ENCODE measurements at places on chromosomes 6 and 20.

GRCh38 chr6:158086504-158087223, 81.4 kb downstream of the SERAC1 start:
- no peak for DNase-seq

DNA sequence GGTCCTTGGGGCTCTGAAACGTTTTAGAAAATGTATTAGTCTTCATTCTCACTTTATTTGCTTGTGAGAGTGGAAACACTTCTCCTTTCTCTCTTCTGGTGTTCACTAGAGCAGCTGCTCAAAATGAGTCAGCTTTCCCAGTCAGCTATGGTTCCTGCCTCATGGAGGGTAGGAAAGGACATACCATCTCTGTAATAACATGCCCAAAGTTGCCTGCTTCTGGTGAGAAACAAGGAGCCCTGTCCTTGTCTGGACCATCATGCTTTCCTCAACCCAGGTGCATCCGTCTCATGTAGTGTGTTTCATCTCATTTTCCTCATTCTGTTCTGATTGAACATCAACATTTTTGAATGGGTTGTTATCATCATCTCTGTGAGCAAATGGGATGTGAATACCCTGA, 17.1 kb upstream of the TINAG start:
- no peak for DNase-seq

- DNase-seq, result no peak
Measured at GRCh38 chr6:119902681-119903080, 553.1 kb upstream of the MAN1A1 start.

DNA sequence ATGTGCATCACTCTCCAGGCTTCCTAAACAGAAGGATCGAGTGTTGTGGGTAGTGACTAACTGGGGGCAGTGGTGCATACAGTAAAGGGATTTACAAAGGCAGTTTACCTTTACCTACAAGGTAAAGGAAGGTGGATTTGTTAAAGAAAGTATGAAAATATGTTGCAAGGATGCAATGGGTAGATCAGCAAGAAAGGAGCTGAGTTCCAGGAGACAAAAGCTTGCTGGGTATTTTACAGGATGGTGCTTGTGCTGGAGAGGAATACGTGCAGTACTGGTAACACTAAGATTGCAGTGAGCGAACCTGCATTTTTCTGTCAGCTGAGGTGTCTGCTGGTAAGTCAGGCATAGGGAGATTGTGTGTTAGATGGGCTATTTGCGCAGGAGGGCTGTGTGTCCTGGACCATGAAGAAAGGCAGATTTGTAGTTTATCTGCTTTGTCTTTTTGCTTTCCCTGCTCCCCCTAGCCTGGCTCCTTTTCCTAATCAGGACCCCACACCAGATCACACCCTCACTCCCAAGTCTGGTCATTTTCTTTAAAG, 304.6 kb downstream of the THBS2 start:
- no peak for DNase-seq

DNA sequence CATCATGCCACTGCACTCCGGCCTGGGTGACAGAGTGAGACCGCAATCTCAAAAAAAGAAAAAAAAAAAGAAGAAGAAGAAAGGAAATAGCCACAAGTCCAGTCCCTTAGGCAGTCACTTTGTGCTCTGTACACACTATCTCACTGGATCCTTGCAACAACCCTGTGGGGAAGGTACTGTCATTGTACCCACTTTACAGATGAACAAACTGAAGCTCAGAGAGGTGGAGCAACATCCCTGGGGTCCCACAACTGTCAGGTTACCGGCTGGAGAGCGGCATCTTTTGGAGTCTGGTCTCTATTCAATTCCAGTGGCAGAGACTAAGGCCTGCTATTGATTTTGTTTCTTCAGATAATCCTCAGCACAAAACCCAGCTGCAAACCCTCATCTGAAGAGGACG, 12.2 kb downstream of the BPIFA2 start:
- no peak for DNase-seq

GRCh38 chr20:48999890-49000870, 45.9 kb upstream of the CSE1L start:
- DNase-seq, result no peak

GRCh38 chr6:53041356-53041755, 23.8 kb upstream of the FBXO9 start:
- no peak for DNase-seq

GRCh38 chr6:42392833-42393232, 58.9 kb downstream of the TRERF1 start:
- no peak for DNase-seq

DNA sequence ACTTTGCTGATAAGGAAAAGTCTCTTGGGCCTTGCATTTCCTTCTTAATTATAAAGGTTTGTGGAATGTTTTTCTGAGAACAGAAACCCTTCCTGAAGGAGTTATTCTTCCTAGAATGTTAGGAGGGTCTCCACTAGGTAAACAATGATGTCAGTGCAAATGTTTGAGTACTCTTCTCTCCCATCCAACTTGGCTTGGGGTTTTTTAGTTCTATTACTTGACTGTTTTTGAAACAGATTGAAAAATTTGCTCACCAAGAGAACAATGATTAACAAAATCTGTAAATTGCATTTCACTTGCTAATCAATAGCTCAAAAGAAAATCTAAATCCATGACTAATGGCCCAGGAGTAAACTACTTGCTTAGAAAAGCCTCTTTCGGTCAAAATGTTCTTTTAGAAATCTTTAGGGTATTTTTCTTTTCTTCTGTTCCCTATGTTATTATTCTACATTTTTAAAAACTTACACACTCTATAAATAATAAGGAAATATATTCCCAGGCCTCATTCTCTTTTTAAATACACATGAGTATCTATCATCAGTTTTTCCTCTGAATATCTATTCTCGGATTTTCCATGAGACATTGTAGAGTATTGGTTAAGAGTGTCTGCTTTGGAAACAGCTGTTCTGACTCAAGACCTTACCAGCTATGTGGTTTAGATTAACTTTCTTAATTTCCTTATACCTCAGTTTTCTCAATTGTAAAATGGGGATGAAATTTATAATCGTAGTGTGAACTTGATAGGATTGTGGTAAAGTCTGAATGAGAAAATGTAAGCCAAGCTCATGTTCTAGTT, 234.2 kb upstream of the CITED2 start:
- DNase-seq, result no peak

DNA sequence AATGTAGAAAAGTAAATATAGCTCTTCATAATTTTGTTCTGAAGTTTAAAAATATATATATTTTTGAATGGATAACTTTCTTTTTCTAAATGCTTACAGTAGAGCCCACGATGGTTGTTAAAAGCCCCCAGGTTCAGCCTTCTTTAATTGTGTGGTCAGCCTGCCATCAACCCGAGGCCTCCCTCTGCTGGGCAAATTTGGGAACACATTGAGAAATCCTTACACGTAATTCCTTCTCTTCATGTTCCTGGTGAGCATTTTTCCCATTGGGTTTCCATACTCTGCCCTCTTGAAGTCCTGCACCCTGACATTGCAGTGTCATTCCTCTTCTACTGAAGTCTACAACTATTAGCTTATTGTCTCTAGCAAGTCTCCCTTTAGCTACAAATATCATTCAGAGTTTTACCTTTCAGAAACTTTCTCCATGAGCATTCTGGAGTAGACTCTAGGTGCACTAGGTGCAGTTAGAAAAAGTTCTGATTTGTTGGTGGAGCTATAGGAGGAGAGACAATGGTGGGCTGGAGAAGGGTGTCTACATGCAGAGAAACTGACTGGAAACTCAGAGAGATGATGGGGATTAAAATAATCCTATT, 40.6 kb downstream of the TRIM38 start:
- peak; percentile 71 for DNase-seq

- peak; percentile 89 for DNase-seq
Measured at GRCh38 chr6:158506601-158507000, 53.3 kb upstream of the TMEM181 start.

- no peak for DNase-seq
Measured at GRCh38 chr20:32576560-32576959, 8.6 kb downstream of the NOL4L start.

- no peak for DNase-seq
Measured at GRCh38 chr20:14744723-14745122, 407.3 kb upstream of the FLRT3 start.

- no peak for DNase-seq
Measured at GRCh38 chr20:33697129-33697528, 10.9 kb upstream of the E2F1 start.

DNA sequence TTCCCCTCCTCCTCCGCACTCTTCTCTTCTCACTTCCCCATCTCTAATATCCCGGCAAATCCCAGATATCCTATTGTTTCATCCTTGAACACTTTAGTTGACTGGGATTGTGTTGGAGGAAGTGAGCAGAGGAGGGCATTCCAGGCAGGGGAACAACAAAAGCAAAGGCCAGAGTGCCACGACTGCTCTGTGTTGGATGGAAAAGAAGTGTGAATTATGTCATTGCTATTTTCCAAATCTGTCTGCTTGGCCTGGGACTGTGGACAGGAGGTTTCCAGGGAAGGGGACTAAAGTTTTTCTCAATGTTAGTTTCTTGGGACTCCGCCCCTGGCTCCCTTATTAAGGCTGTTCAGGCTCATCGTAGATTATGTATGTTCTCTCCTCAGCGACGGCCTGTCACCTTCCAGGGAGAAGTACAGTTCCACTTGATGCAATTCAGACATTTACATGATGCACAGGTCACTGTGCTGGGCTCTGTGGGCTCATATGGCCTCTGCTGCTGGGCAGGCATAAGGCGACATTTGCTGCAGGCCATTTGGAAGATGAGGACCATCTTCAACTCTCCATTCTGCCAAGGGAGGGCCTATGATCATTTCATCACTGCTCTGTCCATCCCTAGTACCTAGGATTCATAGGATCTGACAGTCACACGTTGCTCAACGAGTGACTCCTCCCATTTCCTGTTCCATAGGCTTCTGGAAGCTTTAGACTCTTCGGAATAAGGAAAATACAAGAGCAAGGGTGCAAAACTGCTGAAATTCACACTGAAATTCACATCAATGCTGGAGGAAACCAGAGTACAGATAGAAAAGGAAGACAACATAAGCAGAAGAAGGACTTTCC, 99.1 kb upstream of the KCNK16 start:
- no peak for DNase-seq

DNA sequence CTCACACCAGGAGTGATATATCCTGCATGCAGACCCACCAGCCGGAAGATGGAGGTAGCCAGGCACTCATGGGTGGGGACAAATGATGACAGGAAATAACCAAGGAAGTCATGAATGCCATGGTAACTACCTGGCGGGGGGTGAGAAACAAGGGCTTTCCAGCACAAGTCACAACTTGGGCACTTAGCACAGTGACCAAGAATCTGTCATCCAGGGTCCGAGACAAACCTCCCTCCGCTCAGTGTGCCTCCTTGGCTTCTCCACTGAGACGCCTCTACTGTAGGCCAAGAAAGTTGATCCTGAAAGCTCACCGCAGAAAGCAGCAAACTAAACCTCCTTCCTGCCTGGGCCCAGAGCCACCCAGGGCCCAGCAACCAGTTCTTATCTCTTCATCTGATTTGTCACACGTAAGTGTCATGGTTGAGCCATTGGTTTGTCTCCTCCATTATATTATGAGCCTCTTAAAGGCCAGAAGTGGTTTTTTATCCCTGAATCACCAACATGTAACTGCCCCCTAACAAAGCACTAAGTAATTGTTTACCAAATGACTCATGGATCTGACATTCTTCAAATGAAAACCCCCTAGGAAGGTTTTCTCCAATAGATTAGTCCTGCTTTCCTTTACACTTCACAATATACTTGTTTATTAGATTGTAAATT, 84.3 kb upstream of the TAB2 start:
- DNase-seq, result peak; percentile 31

GRCh38 chr6:137913996-137914529, 47.0 kb downstream of the TNFAIP3 start:
- DNase-seq, result no peak

DNA sequence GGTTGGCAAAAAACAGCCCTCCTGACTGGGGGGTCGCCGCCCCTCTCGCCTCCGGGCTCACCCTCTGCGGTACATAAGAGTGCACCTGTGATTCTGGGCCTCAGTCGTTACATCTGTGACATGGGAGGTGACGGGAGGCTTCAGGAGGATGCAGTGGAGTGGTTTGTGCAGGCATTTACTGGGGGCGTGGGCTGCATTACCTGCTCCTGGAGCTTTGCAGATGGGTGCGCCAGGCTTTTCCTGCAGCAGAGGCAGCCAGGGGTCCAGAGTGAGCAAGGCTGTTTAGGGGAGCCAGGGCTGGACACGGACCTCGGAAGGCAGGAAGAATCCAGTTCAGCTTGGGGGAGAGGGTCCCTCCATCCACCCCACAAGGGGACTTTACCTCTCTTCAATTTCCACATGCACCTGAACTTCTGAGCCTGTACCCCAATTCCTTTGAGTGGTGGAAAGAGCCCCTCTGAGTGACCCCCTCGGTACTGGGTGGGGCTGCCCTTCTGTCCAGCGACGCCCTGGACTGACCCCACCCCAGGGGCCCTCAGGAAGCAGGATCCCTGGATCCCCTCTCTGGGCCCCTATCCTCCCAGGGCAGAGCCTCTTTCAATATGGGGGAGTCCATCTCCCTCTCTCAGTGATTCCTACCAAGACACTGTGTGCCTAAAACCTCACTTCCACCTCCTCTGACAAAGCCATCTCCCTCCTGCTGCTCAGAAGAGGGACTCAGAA, 134.0 kb downstream of the TAF4 start:
- DNase-seq, result no peak

- DNase-seq, result peak; percentile 53
Measured at GRCh38 chr20:4026093-4026601, 10.8 kb upstream of the RNF24 start.

DNA sequence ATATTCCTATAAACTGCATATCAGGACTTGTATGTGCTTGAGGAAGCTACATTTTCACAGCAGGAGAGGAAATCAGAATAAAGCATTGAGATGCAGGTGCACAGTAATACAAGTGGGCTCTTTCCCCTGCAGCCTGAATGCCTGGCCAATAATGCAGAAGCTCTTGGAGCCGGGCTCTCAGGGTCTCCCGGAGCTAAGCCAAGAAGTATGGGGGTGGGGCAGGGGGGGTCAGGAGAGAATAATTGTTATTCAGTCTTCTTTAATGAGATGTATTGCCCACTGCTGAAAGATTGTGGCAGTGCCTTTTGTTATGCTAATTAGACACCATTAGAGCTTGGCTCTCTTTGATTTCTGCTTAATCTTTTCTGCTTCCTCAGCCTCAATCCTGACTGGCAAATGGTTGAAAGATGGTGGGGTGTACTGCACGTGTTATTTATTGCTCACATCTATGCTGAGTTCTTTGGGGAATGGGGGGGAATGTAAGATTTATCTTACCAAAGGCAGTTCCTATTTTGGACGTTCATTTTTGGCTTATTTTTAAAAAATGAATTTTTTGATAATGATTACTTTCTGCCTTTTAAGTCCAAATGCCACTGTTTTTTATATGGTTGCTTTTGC, 407.6 kb upstream of the SOX4 start:
- DNase-seq, result peak; percentile 78

GRCh38 chr6:42907336-42907735, 8.5 kb upstream of the PTCRA start:
- DNase-seq, result no peak

GRCh38 chr6:169991913-169992312, 240.5 kb downstream of the ERMARD start:
- no peak for DNase-seq

- no peak for DNase-seq
Measured at GRCh38 chr6:127383988-127384387, 40.6 kb upstream of the ECHDC1 start.

- DNase-seq, result no peak
Measured at GRCh38 chr20:36775196-36775595, 1.6 kb upstream of the DSN1 start.

GRCh38 chr6:79672631-79673111, 41.5 kb downstream of the SH3BGRL2 start:
- DNase-seq, result no peak
